SJCRH30 (cell line): ENCODE measurements at places on chromosomes 11 and 22.
A peak's percentile ranks its signal among the peaks of the same experiment; 100 is the strongest.

- no peak for DNase-seq
Measured at GRCh38 chr11:1116666-1117390, 40.9 kb upstream of the MUC5AC start.

DNA sequence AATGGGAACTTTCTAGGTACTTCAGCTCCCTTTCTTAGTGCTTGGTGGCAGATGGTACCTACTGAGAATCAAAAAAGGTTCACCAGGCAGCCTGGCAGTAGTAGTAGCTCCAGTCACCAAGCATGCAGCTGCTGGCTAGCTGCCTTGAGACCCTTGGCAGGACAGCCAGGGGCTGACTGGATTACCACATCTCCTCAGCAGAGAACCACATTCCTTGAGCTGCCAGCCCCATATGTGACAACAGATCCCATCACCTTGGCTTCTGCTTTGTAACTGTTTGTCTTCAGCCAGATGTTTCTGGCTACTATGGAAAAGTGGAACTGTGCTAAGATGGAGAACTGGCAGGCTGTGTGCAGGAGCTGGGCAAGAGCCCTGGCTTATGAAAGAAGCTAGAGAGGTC is 39.6 kb upstream of the CHRM4 start:
- no peak for DNase-seq

DNA sequence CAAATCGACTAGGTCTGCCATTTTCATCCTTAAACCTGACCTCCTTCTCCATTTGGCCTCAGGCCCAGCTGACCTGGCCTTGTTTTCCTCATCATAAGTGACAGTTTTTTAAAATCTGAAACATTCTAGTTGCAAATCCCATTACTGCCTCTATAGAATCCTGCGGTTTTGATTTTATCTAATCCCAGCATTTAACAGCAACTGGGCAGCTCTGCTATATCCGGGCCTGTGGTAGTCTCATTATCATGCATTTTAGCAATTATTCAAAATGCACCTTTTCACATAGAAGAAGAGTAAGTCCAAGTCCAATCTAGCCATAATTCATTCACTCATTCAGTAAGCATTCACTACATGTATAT is 28.6 kb upstream of the BIRC3 start:
- DNase-seq, result no peak

DNA sequence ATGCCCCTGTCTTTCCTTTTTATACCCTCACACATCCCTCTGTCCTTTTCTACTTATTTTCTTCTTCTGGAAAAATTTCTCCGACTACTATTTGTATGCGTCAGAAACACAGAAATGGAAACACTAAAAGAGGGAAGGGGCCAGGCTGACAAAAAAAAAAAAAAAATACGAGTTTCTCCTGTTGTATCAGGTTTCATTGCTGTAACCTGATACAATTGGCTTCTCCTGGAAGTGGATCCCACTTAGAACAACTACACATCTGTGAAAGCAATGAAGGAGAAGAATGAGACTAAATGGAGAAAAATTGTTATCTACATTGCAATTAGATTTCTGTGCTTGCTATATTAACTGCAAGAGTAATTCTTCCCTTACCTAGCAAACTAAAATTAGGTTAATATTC is 393.9 kb downstream of the GUCY1A2 start:
- DNase-seq, result peak; percentile 20

GRCh38 chr11:105577641-105578040 is 32.2 kb upstream of the GRIA4 start:
- DNase-seq, result no peak

- DNase-seq, result peak; percentile 60
Measured at GRCh38 chr11:71212871-71213559, 39.4 kb downstream of the SHANK2 start.

GRCh38 chr11:106594751-106595351 is 423.4 kb downstream of the GUCY1A2 start:
- DNase-seq, result no peak

DNA sequence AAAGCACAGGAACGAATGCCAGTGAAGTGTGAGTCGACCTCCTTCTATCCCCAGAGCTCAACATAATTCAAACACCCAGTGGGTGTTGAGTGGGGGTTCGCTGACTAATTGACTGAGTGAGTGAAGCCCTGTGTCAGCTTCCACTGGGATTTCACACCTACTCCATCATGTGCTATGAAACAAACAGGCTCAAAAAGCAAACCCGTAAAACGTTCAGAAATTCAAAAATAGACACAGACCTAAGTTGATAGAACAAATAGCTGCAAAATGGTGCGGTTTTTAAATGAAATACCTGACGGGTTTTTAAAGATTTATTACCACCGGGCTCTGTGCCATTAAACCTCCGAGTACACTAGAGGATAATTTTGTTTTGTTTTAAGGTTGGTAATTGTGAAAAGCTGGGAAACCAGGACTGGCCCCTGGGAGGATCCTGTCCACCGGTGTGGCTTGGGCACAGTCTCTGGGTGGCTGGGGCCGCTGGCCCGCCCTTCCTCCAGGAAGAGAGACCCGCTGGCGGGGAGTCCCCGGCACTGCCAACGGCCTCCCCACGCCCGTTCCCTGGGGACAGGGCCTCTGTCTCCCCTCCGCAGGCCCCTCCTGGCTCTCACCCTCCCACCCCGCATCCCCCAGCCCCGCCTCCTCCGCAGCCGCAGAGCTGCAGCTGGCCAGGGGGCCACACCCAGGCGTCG is 13.6 kb downstream of the KCNJ5 start:
- DNase-seq, result peak; percentile 88

DNA sequence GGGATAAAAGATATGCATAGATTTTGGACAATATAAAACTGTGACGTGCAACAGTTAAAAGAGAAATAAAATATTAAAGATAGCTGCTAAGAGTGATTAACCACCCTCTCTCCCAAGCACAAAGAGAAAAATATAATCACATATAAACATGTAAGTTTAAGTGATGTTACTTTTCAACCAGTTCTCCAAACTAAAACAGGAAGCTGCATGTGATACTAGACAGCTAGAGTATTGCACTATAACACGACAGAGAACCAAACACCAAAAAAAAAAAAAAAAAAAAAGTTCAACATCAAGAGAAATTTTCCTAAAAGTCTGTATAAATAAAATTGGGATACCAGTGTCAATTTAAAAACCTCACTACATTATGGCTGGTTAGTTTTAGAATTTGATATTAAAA is 79.1 kb downstream of the PICALM start:
- no peak for DNase-seq

GRCh38 chr11:19803506-19803998 is 90.9 kb downstream of the NAV2 start:
- DNase-seq, result no peak

DNA sequence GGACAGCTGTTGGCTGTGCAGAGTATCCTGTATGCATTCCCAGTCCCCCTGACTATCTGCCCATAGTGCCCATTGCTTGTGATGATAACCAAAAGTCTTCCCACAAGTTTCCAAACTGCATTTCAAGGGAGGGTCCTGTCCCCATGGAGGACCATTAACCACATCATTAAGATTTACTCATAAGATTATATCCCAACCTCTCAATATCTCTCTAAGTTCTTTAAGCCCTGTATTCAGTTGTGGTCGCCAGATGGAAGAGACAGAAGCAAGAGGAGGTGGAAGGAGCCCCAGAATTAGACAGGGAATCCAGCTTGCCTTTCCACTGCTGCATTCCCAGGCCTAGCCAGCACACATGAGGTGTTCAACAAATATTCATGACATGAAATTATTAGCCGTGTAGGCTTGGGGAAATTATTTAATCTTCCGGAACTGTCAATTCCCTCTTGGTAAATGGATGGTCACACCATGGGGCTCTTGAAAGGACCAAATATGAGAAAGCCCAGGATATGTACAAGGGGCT is 42.6 kb upstream of the TIMP3 start:
- no peak for DNase-seq

GRCh38 chr22:40345815-40346184 is 500 bp upstream of the ADSL start:
- DNase-seq, result no peak

- no peak for DNase-seq
Measured at GRCh38 chr11:32173977-32174376, 83.1 kb downstream of the RCN1 start.

- DNase-seq, result no peak
Measured at GRCh38 chr11:35190804-35191348, 51.9 kb downstream of the CD44 start.

- DNase-seq, result no peak
Measured at GRCh38 chr11:83047515-83048225, 24.0 kb downstream of the RAB30 start.

GRCh38 chr11:108117746-108118371 is 3.5 kb upstream of the ACAT1 start:
- no peak for DNase-seq

GRCh38 chr11:122267602-122268001 is 151.6 kb upstream of the BLID start:
- DNase-seq, result peak; percentile 29

GRCh38 chr11:66987924-66988637 is 13.0 kb downstream of the C11orf86 start:
- no peak for DNase-seq

DNA sequence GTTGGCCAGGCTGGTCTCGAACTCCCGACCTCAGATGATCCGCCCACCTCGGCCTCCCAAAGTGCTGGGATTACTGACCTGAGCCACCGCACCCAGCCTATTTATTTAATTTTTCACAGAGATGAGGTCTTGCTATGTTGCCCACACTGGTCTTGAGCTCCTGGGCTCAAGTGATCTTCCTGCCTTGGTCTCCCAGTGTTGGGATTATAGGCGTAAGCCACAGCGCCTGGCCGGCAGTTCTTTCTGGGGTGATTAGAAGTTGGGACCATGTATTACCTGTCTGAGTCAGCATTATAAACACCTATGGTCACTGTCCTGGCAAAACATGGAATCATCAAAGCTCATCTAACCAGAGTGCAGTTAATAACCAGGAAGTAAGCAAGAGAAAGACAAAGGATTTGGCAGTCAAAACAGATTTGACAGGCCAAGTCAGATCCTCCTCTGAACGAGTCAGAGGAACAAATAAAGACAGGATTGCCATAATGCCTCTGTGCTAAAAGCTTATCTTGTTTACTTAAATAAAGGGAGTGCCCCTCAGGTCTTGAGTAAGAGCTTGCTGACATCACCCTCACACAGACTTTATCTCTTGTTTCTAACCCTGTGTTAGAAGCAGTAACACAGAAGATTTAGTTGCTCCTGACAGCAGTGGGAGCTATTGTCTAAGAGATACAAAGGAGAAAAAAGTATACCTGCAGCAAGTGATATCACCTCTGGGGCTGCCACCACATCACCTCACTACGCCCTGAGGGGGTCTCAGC is 3.7 kb downstream of the SERPIND1 start:
- DNase-seq, result no peak

DNA sequence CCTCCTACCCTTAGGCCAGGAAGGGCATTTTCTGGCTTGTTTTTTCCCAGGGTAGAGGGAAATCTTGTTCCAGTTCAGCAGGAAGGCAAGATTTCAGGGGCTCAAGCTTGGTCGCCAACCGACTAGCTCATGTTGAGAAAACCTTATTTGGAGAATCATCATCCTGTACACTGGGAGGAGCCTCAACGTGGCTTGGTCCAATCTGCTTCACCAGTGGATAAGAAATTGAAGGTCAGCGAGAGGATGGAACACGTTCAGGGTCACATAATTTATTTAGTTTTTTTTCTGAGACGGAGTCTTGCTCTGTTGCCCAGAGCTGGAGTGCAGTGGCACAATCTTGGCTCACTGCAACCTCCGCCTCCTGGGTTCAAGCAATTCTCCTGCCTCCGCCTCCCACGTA is 20.5 kb downstream of the FADS2 start:
- DNase-seq, result no peak

GRCh38 chr11:48141475-48142122 is 75.0 kb upstream of the OR4B1 start:
- DNase-seq, result no peak

GRCh38 chr22:46738647-46739093 is 618 bp upstream of the CERK start:
- peak; percentile 44 for DNase-seq

DNA sequence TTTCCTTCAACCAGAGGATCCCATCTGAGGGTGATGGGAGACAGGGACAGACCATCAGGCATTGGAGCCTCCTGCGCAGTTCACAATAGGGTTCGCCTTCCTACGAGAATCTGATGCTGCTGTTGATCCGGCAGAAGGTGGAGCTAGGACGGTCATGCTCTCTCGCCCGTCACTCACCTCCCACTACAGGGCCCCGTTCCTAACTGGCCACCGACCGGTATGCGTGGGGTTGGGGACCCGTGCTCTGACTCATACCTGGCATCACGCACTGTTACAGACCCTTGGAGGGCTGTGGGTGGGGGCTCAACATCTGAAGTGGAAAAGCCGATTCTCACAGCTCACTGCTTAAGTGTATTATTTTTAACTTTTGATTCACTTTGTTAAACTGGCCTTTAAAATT is 402.3 kb downstream of the BRD1 start:
- DNase-seq, result no peak

DNA sequence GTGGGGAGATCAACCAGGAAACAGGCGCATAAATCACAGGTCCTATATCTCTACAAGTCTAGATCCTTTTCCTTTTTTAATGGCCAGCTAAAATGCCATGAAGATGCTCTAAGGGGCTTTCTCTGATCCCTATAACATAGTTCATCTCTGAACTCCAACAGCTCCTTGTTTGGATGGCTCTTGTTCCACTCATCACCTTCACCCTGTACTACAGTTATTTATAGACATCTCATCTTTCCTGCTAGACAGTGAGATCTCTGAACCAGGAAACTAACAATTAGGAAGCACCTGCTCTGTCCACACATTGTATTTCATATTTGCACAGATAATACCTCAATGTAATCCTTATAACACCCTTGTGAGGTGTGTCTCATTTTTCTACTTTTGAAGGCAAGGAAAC is 31.6 kb downstream of the KCNA4 start:
- no peak for DNase-seq

DNA sequence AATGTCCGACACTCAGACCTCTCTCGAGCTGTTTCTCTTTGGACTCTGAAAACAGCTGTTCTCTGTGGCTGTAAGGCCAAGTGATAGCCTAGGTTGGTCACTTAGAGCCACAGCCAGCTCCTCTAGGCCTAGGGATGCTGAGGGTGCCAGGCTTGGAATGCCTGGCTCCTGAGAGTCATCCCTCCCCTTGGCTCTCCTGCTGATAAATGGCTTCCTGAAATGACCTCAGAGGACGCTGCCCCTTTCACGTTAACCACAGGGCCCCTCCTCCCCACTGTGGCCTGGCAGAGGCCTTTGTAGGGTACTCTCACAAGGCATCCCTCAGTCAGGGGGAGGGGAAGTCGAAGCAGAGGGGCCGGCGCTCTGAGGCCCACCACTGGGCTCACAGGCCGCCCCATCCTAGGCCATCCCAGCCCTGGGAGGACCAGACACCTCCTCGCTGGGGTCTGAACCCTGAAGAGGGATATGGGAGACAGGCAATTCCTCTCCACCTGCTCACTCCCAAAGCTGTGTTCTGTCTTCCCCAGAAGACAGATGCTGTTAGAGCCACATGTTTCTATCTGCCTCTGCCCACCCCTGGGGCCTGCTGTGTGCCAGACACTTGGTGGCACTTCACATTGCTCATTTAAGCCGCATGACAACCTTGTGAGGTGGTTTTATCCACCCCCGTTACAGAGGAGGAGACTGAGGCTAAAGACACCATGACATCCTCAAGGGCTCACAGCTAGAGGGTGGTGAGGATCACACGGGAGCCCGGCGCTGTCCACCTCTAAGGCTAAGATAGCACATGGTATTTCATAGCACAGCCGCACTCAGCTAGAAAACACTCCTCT is 50.9 kb downstream of the ARFGAP3 start:
- DNase-seq, result peak; percentile 30
